ENCODE measurements at places on chromosomes 11 and 22. TPM values are rescaled to one million over a fixed set of nuclear protein-coding genes. Genes with fewer than 3 reads are reported as not detected.

Gene TMEM86A
- 0.60 TPM for total RNA-seq

Gene FAM181B
- total RNA-seq = not detected

Gene TRIM29
- total RNA-seq = 0.94 TPM

Gene OR10D3
- not detected for total RNA-seq

Gene CCDC15
- 0.43 TPM for total RNA-seq

Gene KRTAP5-2
- total RNA-seq = not detected

Gene THY1
- total RNA-seq = 11.0 TPM

Gene HPX
- total RNA-seq = 0.77 TPM

Gene OR2D2
- total RNA-seq = 0.09 TPM

Gene FGF19
- total RNA-seq = not detected

Gene LARGE1
- 11.2 TPM for total RNA-seq

Gene NCAM1
- total RNA-seq = not detected

Gene MOGAT2
- total RNA-seq = not detected

Gene FXYD6
- 0.32 TPM for total RNA-seq

Gene DDI1
- not detected for total RNA-seq

Gene C11orf21
- under 0.01 TPM for total RNA-seq

Gene NTM
- 3.1 TPM for total RNA-seq

Gene OR5P2
- total RNA-seq = not detected

Gene C11orf91
- total RNA-seq = not detected

Gene NNMT
- 133 TPM for total RNA-seq

Gene DEUP1
- not detected for total RNA-seq

Gene ACR
- not detected for total RNA-seq

Gene CAVIN3
- 133 TPM for total RNA-seq

Gene ADM2
- total RNA-seq = 0.16 TPM

Gene LRRC4C
- total RNA-seq = 0.17 TPM
